ENCODE measurements at places on chromosomes 1 and 21.

DNA sequence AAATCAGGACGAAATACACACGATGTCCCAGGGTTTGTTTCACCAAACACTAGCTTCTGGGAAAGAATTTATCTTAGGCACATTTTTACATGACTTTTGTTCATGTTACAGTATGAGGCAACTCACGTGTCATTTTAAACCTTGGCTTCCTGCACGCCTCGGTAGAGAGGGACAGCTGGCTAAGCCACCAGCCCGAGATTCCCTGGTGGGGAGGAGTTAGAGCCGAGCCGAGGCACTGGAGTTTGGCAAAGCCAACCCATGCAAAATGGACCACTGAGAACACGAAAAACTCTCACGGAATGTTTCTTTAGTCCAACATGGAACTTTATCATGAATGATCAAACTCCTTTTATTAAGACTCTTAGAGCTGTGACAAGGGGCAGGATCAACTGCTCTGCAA, 240.0 kb downstream of the DYRK1A start:
- no peak for DNase-seq

- no peak for DNase-seq
Observed at GRCh38 chr1:80973101-80973500, 827.6 kb upstream of the ADGRL2 start.

GRCh38 chr1:163655565-163655964, 333.8 kb downstream of the NUF2 start:
- DNase-seq: no peak

DNA sequence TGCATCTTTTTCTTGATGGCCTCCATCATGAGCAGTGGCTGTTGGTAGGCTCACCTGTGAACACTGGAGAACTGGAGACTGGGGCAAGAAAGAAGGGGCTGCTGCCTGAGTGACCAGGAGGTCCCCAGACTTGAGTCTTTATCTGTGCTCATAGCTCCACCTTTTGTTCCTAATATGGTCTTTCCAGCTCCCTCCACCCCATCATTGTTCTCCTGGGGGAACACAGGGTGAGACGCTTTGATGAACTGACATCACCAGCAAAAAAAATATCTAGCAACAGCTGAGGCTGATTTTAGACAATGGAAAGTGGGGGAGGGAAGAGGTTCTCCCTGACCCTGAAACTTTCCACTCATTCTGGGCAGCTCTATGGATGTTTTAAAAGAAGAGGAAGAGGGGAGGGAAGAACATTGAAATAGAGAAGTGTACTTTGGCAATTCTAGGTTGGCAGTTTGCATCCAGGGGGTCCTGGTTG, at the start of gene TPM3:
TPM3 (minus strand) TSS at position 111 of the 472 bp plus-strand sequence; CDS start at position 29, 82 bp downstream.
- no peak for DNase-seq

GRCh38 chr1:91166106-91166712, 144.4 kb upstream of the ZNF644 start:
- DNase-seq: no peak

GRCh38 chr1:197312163-197312562, 44.1 kb downstream of the CRB1 start:
- no peak for DNase-seq

GRCh38 chr1:236728752-236729151, 42.5 kb downstream of the ACTN2 start:
- no peak for DNase-seq

GRCh38 chr1:37817481-37817880, 9.5 kb upstream of the YRDC start:
- no peak for DNase-seq

- no peak for DNase-seq
Observed at GRCh38 chr1:107328087-107328486, 187.2 kb downstream of the NTNG1 start.

DNA sequence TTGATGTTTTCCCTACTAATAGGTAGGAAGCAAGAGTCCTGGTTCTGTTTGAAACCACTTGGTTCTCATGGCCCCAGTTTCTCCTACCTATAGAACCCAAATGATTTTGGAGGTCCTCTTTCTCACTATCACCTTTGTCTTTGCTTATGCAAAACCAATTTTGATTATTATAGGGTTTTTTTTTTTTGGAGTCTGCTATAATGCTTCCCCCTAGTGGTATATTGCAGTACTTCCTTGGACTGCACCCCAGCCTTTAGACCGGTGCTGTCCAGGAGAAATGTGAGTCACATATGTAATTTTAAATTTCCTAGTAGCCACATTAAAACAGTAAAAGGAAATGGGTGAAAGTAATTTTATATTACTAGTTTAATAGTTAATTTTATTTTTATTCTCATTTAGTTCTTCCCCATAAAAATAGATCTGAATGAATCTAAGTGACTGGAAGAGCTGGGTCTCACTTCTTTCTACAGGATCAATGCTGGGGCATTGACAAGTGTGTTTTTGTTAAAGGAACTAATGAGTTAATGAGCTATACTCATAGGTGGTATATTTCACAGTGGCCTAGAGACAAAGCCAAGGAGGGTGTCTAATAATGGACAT, 10.6 kb downstream of the FCMR start:
- no peak for DNase-seq

- no peak for DNase-seq
Observed at GRCh38 chr1:166884040-166884642, 8.1 kb upstream of the TADA1 start.
